DMS79 treated with DMSO at 0.1 percent for 48 hours (cell line): ENCODE measurements at places on chromosomes 6 and 20.

- DNase-seq, result no peak
Observed at GRCh38 chr6:149964308-149965193, 808 bp downstream of the ULBP1 start.

GRCh38 chr6:127402890-127403617 is 56.1 kb downstream of the KIAA0408 start:
- DNase-seq, result no peak

DNA sequence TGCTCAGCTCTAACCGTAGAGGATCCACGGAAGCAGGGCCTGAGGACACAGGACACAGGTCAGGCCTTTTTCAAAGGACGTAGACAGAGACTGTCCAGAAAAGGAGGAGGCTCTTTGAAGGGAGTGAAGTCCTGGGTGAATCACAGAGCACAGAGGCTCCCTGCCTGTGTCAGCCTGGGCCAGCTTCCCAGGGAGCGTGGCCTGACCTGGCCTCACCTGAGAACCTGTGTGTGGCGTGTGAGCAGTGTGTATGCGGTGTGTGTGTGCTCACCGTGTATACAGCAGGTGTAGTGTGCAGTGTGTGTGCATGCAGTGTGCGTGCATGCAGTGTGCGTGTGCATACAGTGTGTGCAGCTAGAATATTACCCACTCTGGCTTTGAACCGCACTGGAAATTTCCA is 56.0 kb upstream of the FNDC1 start:
- no peak for DNase-seq

- DNase-seq, result no peak
Observed at GRCh38 chr6:1609041-1609647, 571 bp upstream of the FOXC1 start.

GRCh38 chr6:11196511-11197174 is 35.8 kb downstream of the NEDD9 start:
- no peak for DNase-seq
